KBM-7 (cell line): ENCODE measurements at places on chromosomes 6 and 20.

GRCh38 chr6:168926306-168926705 lies 327.3 kb downstream of the THBS2 start:
- DNase-seq: no peak

DNA sequence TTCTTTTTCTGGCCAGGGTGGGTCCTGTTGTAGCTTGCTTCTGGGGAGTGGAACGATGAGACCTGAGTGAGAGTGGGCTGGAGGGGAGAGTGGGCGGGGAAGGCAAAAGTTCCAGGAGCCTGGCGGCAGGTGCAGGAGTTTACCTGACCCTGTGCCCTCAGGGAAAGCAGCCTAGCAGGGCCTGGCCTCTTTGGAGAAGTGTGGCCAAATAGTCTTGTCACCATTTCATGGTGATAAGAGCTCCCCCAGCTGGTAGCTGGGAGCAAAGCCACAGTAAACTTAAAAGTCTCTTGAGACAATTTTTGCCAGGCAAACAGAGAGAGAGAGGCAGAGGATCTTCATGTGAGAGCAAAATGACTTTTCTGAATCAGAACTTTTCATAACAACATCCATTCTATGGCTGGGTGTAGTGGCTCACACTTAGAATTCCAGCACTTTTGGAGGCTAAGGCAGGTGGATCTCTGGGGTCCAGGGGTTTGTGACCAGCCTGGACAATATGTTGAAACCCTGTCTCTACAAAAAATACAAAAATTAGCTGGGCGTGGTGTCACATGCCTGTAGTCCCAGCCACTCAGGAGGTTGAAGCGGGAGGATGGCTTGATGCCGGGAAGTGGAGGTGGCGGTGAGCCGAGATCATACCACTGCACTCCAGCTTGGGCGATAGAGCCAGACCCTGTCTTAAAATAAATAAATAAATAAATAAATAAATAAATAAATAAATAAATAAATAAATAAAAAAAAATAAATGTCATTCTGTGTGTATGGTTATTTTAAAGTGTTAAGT lies 161.8 kb upstream of the SCGN start:
- DNase-seq: peak; percentile 77

DNA sequence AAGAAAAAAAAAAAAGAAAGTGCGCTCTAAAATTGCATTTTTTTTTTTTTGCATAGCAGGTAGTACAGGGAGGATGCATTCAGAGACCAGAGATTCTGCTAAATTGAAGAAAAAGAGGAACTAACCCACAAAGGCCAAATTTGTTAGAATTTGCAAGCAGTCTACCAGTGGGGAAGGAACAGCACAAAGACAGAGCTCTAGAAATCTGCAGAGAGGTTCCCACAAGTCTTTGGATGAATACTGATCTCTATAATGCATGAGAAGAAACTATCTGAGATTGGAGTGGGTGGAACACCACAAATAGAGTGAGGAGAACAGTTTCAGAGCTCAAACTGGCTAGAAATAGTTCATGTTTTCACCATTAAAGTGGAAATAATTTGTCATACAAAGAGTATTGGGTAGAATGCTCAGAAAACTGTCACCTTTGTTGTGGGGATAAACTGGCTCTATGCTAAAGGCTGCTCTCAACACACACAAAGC lies 79.6 kb upstream of the AHI1 start:
- peak; percentile 27 for DNase-seq

GRCh38 chr6:140202964-140203515 lies 828.6 kb upstream of the CITED2 start:
- no peak for DNase-seq

DNA sequence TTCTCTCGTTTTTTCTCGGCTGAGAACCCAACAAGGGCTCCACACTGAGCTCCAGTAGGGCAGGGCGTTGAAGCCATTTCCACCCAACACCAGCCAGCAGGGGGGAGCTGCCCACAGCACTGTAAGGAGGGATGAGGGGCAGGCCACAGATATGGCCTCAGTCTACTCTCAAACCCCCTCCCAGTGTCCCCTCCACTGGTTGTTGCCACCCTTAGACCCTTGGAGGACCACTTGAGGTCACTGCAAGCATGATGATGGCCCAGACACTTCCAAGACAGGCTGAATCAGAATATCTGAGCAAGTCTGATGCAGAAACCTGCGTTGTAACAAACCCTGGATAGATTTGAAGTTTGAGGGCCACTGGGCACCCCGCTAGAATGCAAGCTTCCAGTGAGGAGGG lies 217.0 kb upstream of the CST7 start:
- DNase-seq: no peak

GRCh38 chr20:64025826-64026412 lies 10.1 kb upstream of the C20orf204 start:
- DNase-seq: no peak

DNA sequence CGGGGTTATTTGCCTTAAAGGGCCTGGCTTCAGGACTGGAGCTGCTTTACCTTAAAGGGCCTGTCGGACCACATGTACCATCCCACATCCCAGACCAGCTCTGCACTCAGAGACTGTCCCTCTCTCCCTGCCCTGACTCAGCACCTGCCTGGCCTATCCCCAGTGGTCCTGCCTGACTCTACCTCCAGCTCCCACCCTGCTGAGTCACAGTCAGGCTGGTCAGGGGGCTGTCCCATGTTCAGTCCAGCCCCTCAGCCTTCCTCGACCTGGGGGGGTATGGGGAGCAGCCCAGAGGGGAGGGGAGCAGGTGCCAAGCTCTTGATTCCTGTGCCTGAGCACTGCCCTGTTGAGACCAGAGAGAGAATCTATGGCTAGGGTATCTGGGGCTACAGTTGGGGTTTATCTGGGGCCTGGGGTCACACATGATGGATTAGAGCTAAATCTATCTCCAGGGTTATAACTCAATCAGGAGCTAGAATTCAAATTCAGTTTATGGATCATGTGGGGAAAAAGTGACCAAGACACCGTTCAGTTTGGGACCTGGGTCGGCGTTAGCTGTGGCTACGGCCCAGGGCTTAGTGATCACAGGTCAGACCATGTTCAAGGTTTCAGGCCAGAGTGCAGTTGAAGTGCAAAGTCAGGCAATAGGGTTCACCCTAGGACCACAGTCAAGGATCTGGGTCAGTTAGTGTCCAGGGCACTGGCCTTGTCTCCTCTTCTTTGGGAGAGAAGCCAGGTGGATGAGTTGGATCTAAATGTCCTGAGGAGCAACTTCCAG lies 9.4 kb upstream of the TRIB3 start:
- no peak for DNase-seq

- DNase-seq: peak; percentile 76
These were observed 995 bp upstream of the GSTA4 start for GRCh38 chr6:52995913-52996645.

GRCh38 chr6:154474648-154475428 lies 35.6 kb downstream of the CNKSR3 start:
- no peak for DNase-seq

DNA sequence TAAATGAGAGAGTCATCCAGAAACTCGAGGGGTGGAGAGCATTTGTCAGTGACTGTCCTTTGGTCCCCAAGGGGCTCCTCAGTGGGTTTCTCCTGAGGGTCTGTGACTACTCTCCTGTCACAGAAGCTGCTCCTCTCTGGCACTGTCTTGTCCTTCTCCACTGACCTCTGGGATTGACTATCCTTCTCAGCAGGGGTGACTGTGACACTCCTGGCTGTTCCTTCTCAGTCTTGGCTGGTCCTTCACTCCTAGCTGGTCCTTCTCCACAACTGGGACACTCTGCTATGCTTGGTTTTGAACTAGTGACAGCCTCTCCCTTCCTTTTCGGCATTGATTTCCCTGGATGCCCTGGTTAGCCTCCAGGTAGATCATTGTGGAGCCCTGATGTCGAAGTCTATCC lies 33.5 kb downstream of the DYNLT1 start:
- DNase-seq: no peak

DNA sequence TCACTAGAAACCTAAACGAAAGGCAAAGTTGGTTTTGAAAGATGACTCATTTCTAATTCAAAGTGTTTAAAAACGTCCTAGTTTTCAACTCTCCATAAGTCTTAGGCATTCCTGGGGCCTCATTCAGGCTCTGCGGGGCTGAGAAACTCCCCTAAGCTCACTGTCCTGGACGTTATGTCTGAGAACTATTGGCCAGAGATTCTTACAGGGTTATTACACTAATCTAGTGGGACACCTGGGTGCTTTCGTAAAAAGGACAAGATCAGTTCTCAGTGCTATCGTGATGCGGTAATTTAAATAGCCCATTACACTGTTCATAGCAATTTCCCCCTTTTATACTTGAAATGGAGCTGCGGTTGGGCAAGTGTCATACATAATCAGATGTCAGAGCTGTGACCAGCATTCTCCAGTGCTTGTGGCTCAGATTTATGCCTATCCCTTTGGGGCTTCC lies 280.9 kb downstream of the QKI start:
- no peak for DNase-seq

DNA sequence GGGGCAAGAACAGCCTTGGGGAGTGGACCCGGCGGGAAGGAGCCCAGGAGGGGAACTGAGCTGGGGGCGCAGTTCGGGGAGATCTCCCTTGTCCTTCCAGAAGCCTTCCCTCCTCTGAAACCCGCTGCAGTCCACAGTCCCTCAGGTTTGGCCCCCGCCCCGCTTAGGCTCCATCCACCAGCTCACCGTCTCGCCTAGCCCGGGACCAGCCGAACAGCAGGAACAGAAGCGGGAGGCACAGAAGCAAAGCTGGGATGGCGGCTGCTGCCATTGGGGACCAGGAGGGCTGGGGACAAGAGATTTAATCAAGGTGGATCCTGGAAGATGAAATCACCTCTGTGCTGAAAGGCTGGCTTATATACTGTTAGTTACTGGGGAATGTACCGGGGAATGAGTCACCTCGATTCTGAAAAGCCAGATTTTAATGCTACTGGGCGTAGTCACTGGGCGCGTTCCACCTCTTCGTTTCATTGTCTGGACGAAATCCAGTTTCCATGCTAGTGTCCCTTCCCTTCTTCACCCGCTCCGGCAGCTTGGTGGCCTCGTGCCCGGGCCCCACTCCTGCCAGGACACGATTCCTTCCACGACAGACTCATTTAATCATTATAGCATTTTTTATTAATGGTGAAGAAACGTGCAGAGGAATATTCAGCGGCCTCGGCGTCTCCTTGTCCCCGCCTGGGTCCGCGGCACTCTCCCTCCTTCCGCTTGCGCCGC lies at the start of gene RAET1L:
Gene RAET1L, minus strand, starts transcription at position 332 of the 717 bp plus-strand sequence. Its CDS starts 61 bp downstream, at position 271.
- DNase-seq: no peak

DNA sequence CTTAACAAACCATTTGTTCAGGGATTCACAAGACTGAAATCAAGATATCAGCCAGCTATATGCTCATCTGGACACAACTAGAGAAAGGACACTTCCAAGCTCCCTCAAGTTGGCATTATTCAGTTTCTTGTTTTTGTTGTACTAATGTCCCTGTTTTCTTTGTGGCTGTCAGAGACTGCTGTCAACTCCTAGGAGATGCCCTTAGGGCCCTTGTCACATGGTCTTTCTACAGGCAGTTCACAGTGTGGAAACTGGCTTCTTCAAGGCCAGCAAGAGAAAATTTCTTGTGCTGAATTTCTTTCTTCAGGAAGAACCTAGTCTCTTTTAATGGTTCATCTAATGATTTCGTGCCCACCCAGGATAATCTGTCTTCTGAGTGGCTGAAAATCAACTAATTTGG lies 677.2 kb upstream of the MAN1A1 start:
- DNase-seq: no peak

GRCh38 chr6:107122748-107123147 lies 7.4 kb upstream of the BEND3 start:
- no peak for DNase-seq

- DNase-seq: peak; percentile 15
These were observed 914 bp downstream of the SNAP91 start for GRCh38 chr6:83707829-83708545.

GRCh38 chr6:57135885-57136284 lies 36.2 kb upstream of the BAG2 start:
- no peak for DNase-seq

DNA sequence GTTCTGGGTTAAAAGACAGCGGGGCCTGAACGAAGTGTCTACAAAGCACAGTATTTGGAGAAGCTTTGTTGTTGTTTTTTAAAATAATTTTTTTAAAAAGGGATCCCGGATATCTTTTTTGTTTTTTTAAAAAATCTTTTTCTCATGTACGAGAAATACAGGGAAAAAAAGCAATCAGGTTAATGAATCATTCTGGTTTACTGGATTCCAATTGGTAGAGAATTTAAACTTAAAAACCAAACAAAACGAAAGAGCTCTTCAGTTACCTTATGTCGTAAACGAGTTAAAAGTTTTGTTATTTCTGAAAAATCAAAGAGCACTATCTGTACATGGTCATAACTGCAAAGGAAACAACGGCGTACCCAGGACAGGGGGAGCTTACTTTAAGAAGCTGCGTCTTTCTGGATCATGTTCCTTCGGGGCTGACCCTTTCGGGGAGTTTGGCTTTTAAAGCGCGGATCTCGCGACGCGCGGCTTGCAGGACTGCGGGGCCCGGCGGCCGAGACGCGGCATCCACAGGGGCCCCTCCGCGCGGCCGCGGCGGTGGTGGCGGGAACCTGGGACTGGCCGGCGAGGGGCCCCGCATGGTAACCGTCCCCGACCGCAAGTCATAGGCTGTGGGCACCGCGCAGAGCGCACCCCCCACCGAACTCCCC lies 927 bp downstream of the IL20RA start:
- DNase-seq: peak; percentile 17

- DNase-seq: no peak
These were observed 175.3 kb upstream of the RALGAPA2 start for GRCh38 chr20:20887593-20888265.

- DNase-seq: no peak
These were observed 6.1 kb downstream of the DOP1A start for GRCh38 chr6:83073615-83074014.

- DNase-seq: no peak
These were observed 686.0 kb upstream of the MMS22L start for GRCh38 chr6:97969065-97969464.

DNA sequence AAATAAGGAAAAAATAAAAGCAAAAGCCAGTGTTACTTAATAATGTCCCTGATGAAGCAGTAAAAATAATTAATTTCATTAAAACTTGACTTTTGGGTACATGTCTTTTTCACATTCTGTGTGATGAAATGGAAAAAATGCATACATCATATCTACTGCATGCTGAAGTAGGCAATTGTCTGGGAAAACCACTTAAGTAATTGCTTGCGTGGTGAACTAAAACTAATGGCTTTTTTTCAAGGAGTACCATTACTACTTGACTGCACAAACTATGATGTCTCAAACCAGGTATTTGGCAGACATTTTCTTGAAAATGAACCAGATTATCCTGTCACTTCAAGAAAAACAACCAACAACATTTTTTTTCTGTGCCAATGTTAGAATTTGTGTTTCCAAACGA lies 91.3 kb upstream of the AKIRIN2 start:
- no peak for DNase-seq

DNA sequence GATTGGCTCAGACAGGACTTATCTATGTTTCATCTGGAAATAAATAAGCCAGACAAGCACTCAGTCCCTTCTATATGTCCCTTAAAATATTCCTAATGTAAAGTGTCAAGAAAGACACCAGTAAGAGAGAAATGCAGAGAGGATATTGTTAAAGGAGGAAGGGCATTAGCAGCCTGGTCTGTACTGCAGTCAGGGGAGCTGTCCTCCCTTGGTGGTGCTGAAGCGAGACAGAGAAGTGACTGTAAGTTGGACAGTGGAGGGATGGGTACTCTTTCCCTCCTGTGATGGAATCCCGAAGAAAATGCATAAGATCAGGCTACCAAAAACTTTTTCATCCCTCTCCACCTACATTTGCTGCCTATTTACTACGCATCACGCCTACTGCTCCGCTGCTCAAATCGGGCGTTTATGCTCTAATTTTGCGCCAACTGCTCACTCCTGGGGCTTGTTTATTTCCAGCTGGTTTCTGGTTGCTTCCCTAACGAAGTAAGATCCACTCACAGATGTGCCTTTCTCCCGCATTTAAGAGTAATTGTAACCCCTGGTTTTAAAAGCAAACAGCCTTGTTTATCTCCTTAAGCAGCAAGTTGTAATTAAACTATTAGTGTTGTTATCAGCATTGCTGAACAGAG lies 35.2 kb downstream of the PHACTR1 start:
- DNase-seq: peak; percentile 49

- no peak for DNase-seq
These were observed 111.0 kb downstream of the EDN1 start for GRCh38 chr6:12401200-12401599.
